ENCODE measurements at places on chromosomes 4 and X.

DNA sequence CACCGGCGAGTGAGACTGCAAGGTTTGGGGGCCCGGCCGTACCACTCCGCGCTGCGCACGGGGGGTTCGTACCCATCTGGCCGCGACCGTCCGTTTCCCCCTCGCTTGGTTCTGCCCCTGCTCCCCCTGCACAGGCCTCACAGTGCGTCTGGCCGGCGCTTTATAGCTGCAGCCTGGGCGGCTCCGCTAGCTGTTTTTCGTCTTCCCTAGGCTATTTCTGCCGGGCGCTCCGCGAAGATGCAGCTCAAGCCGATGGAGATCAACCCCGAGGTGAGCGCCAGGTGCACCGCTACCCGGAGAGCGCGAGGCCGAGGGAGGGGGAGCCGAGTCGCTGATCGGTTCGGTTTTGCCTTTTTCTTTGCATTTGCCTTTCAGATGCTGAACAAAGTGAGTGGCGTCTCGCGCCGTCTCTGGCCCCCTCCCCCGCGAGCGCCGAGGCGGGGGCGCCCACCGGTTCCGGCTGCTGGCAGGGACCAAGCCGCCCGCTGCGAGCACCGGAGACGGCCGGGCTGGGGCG lies at the start of gene UCHL1:
UCHL1 (plus strand) TSS at position 189 of the 517 bp plus-strand sequence; CDS start at position 238, 49 bp downstream.
- DNase-seq = peak; percentile 62

DNA sequence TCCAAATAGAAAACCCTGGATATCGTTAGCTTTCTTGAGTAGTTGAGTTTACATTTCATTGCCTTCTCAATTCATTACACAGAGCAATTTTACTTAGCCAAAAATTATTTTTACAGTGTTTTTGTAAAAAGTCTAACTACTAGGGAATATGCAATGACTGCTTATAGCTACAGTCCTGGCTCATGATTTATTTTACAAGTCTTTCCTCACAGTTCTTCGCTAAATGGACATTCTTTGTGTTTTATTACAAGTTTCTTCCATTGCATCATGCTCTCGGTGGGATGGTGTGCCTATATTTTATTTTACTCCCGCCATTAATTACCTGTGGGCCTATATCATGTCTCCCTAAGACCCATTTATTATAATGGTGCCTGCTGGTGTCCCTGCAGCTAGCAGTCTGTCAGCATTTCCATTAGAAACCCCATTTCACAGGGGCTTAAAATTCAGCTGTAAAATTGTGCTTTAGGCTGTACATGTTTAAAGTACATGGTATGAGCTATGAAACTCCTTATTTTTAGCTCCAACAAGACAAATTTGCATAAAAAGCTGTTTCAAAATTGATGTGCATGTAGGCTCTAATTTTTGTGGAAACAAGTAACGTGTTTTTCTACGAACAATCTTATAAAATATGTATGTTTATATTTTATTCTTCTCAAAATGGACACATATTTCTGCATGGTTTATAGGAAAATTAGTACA lies 227.4 kb downstream of the SLC7A11 start:
- DNase-seq = no peak

- DNase-seq = no peak
Measured at GRCh38 chr4:5881340-5881739, 11.5 kb downstream of the CRMP1 start.

- peak; percentile 16 for DNase-seq
Measured at GRCh38 chrX:133364865-133365264, 50.4 kb downstream of the GPC4 start.

- peak; percentile 27 for DNase-seq
Measured at GRCh38 chrX:15749642-15750610, 11.9 kb downstream of the CA5B start.

Measured in AG20443 (cell line).